ENCODE measurements at places on chromosomes 7 and 10. TPM values are rescaled to one million over a fixed set of nuclear protein-coding genes. Genes with fewer than 3 reads are reported as not detected.

Gene ZNF804B
- not detected for total RNA-seq

Gene FANK1
- total RNA-seq, result 1.1 TPM

Gene DDX56
- total RNA-seq, result 97.3 TPM

Gene TACC2
- 41.7 TPM for total RNA-seq

Gene SUN1
- total RNA-seq, result 135 TPM

Gene PTF1A
- not detected for total RNA-seq

All from mammary epithelial cell (primary cell).